ENCODE measurements at places on chromosomes 11 and 22.

GRCh38 chr11:121711236-121711635 lies 258.5 kb upstream of the SORL1-AS1 start:
- no peak for DNase-seq

- DNase-seq = no peak
These were observed 52.8 kb upstream of the APOA1 start for GRCh38 chr11:116890193-116890592.

GRCh38 chr11:57634311-57634710 lies 15.4 kb downstream of the YPEL4 start:
- no peak for DNase-seq

GRCh38 chr11:45906096-45906682 lies 882 bp downstream of the FREY1 start:
- DNase-seq = no peak

DNA sequence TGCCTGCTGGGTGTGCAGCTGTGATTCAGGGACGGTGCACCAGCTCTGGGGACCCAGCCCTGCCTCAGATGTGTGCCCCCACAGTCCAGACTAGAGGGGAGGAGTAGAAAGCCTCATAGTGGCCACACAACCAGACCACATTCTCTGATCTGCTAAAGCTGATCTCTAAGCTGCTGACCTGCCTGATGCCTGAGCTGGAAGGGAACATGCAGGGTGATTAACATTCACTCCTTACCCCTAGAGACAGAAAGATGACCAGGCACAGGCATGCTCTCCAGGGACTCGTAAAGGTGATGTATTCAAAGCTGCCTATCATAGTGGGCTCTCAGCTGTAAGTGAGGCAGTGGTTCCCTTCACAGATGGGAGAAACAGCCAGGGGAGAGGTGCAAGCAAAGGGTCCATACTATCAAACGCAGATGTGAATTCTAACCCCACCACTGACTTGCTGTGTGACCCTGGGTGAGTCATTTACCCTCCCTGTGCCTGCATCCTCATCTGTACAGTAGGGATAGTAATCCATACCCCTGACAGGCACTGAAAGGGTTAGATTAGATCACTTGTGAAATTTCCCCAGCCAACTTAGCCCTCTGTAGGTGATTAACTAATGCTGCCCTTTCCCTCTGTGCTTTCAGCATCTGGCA lies 29.0 kb upstream of the LRRC32 start:
- DNase-seq = no peak

DNA sequence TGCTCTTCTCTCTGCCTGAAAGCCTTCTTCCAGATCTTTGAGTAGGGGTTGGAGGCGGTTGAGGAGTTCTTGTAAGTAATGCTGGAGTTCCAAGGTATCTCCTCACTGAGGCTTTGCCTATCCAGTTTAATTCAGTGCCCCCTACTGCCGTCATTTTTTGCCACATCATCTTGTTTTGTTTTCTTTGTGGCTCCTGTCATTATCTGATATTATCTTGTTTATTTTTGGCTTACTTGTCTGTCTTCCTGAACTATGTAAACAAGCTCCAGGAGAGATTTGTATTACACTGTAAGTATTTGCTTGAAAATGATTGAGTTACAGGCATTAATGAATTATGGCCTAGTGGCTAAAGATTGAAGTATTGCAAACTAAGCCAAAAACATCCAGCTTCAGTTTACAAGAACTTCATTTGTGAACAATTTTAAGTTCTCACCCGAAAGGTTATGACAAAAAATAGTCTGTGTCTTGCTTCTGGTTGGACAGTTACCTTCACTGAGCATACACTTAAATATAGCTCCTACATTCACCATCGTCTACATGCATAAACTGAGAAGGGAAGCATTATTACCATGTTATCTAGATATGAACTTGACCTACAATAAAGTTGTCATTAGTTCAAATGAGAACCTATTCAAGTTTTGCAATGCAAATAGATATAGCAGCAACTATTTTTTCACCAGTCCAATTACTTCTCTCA lies 154.8 kb downstream of the ARHGAP42 start:
- no peak for DNase-seq

DNA sequence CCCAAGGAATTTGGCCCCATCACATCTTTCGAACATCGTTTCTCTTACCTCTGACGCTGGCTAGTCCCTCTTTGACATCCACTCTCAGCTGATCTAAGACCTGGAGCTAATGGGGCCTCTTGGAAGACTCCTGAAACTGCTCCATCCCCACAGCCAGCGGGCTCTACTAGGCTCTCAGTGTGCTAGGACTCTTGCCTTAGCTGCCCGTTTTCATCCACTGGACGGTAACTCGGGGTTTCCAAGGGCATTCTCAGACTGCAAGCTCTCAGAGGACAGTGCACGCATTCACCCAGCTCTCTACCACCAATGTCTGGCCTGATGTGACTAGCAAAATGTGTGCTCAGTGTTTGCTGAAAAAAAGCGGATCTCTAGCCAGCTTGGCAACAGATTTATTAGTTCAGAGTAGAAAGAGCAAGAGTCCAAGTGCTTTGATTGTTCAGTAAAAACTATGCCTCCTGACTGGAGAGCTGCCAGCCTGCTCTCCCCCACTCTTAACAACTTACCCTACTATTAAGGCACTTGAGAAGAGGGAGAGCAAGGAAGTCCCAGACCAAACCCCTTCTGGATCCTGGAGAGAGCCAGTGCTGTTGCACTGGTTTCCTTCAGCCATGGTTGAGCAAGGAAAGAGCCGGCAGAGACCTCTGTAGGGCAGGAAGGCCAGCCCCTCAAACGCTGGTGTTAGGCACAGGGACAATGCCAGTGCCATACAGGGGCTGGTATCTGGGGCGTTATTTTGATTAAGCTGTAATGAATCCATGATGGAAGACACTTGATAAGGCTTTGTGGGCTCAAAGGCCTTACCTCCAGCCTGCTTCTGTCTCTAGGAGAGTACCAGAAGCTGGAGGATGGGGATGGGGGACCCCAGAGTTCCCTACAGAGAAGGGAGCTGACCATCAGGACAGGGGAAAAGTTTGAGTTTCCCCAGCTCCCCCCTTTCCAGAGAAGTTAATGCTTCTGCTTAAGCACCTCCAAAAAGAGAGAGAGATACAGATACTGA lies 9.2 kb downstream of the RELA start:
- peak; percentile 5 for DNase-seq

DNA sequence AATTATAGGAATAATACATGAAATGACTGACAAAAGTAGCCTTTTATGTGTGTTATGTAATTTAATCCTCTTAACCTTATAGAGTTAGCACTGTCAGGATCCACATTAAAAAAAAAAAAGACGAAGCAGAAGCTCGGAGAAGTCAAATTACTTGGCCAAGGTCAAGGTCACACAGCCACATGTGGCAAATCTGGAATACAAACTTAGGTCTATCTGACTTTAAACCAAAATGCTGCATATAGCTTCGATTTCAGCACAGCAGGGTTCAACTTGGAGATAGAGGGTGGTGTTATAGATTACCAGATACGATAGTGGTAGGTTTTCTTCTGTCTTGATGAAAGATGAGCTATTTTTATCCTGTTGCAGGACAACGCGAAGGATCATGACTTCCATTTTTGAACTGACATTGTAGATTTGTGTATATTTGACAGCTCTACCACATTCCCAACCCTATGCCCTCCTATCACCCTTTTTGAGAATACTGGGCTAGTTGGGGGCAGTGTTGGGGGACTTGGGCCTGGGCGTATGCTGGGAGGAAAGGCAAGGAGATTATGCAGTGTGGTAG lies 11.6 kb upstream of the EHF start:
- no peak for DNase-seq

GRCh38 chr11:128747728-128748148 lies 53.9 kb downstream of the FLI1 start:
- DNase-seq = no peak

DNA sequence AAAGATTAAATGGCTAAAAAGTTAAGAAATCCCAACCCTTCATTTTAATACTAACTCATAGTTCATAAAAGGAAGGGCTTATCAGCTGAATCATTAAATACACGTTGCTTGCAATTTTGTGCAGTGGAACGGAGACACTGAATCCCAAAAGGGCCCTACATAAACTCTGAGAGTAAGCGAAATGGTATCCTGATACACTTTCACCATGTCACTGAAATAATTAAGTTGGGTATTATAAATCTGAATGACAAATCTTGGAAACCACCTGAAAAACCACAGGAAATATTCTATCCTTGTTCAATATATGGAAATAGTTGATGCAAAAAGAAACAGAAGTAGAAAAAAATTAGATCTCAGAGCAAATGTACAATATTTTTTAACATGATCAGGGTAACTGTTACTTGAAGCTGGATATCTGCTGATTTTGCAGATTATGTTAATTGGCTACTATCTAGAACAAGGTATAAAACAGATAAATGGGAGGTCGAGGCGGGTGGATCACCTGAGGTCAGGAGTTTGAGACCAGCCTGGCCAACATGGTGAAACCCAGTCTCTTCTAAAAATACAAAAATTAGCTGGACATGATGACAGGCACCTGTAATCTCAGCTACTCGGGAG lies 55.1 kb downstream of the MAML2 start:
- DNase-seq = no peak

- DNase-seq = no peak
These were observed 693 bp downstream of the NFAM1 start for GRCh38 chr22:42431401-42432019.

DNA sequence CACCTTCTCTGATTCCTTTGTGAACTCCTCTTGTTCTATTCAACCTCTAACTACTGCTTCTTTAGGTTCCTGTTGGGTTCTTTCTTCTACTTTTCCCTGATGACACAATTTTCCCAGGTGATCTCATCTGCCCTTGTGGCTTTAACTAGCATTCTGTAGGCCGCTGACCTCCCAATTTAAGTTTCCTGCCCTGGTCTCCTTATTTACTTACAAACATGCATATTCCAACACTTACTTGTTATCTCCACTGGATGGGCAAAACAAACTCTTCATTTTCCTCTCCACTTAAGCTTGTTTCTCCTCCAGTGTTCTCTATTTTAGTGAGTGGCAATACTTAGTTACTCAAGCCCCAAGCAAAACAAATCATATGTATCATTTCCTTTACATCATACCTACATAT lies 734.5 kb downstream of the METTL15 start:
- DNase-seq = no peak

- DNase-seq = no peak
These were observed 550.1 kb downstream of the SOX6 start for GRCh38 chr11:15806217-15806616.

Data from GM06990 (cell line).